ENCODE measurements at places on chromosomes 6 and 20.

DNA sequence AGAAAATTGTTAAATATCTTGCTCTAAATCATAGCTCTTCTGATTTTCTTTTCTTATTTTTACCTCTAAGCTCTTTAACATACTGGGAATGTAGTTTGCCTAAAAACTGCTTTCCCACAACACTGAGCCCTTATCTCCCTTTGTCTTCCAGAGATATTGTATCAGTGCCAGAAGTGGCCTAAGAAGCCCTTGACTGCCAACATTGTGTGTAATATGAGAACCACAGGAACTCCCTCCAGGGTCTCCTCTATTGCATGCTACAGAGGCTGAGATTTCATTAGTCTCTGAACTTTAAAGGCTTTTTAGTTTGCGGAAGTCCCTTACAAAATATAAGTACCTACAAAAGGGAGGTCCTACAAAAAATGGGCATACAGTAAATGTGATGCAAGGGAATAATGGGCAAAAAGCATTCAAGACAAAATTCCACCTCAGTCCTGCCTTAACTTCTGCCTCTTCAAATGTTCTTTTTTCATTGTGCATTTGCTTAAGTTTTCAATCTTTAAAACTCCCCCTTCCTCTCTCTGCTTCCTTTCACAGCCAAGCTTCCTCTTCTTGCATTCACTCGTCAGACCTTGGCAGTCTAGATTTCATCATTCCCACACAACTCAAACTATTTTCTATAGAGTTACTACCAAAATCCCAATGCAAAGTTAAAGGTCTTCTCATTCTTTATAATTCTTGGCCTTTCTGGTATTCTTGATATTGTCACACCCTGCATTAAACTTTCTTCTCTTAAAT is 76.5 kb downstream of the ADGRG6 start:
- DNase-seq: no peak

- no peak for DNase-seq
These were observed 75.2 kb downstream of the COL21A1 start for GRCh38 chr6:56172144-56172543.

DNA sequence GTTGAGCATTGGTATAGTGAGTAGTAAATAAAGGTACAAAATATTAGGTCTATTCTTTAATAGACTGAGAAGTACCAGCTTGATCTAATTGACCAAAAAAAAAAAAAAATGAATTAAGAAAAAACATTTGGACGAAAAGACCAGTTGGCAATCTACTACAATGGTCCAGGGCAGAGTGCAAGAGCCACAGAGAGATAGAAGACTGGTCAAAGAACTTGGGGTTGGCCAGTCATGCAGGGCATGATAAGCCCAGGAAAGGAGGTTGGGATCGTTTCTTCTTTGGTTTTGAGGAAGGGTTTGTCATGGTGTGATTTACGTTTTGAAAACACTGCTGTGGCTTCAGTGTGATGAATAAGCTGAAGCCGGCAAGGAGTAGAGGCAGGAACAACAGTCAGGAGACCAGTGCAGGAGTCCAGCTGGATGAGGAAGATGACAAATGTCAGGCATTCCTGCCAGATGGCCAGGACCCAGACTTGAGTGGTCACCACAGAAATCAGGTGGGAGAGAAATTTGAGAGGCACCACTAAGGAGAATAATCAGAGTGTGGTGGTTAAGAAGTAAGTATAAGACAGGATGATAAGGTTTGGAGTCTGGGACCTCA is 14.0 kb downstream of the SMLR1 start:
- no peak for DNase-seq

GRCh38 chr20:15241681-15242080 is 904.3 kb upstream of the FLRT3 start:
- DNase-seq: no peak

GRCh38 chr6:149938571-149939355 is 3.1 kb upstream of the ULBP2 start:
- peak; percentile 42 for DNase-seq

DNA sequence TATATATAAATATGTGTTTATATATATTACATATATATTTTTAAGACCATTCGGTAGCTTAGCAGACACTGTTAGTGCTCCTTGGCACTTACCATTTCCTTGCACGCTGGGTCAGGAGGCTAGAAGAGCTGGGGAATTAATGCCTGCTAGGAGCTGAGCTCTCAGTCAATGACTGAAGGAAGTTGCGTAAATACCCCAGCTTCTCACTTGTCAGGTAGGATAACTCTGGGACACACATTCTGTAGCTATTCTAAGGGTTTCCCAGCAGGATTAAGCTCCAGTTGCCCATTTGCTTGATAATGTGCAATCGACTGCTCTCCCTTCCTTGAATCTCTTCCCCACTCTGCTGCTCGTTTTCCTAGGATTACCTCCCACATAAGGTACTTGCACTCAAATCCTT is 15.7 kb upstream of the DNAAF9 start:
- DNase-seq: no peak

DNA sequence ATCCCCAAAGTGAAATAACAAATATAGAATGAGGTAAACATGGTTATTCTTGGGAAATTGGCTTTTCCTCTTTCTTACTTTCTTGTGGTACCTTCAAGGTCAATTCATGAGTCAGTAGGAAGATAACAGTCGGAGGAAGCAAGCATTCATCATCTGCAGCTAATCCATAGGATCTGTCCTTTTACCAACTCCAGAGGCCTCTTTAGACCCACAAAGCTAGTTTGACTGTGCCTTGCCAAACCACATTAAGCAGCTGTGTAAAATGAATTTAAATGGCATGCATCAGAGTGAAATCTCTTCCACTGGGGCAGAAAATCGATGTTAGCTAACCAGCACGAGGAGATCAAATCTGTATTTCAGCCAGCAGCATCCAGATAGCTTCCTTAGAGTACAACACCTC is 171.3 kb downstream of the TMEM242 start:
- DNase-seq: no peak

- no peak for DNase-seq
These were observed 294.2 kb upstream of the JARID2 start for GRCh38 chr6:14951704-14952103.

- no peak for DNase-seq
These were observed 25.1 kb downstream of the RGS17 start for GRCh38 chr6:153106021-153106420.

- DNase-seq: no peak
These were observed 243.7 kb downstream of the CD83 start for GRCh38 chr6:14361297-14361696.

DNA sequence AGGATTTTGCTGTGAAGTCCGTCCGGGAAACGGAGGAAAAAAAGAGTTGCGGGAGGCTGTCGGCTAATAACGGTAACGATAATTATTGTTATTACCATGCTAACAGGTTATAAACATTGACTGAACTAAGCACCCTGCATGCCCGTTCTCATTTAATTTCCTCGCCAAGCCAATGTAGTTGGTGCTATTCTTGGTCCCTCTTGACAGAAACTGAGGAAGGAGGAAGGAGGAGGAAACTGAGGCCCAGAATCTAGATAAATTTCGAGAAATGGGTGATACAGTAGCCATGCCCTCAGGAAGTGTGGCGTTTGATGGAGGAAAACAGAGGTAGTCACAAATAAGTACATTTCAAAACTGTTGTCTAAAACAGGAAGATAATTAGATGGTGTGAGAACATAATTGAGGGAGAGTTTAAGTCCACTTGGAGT is 474 bp downstream of the TPX2 start:
- no peak for DNase-seq

GRCh38 chr6:143821359-143821758 is 21.8 kb upstream of the LTV1 start:
- no peak for DNase-seq

All from effector CD4-positive, alpha-beta T cell (primary cell).